ENCODE measurements at places on chromosomes 7 and 10.

- DNase-seq = no peak
Observed at GRCh38 chr7:80859272-80859970, 59.4 kb downstream of the SEMA3C start.

DNA sequence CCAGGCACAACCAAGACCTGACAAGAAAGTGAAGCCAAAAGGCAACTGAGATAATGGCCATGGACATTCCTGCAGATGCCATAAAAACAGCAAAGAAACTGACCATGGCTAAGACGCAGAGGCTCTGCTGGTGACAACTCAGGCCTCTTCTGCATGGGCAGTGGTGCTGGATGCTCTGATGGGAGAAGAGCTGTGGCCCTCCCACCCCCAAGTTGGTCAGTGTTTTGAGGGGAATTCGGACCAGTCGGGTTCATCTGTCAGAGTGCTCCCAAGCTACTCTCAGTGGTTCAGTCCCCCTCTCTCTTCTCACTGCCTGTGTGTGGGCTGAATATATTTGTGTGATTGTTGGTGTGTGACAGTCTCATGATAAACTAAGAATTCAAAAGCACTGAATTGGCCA, 79.0 kb upstream of the GPR26 start:
- no peak for DNase-seq

GRCh38 chr7:128084896-128085608, 53.8 kb upstream of the LRRC4 start:
- DNase-seq = peak; percentile 92

DNA sequence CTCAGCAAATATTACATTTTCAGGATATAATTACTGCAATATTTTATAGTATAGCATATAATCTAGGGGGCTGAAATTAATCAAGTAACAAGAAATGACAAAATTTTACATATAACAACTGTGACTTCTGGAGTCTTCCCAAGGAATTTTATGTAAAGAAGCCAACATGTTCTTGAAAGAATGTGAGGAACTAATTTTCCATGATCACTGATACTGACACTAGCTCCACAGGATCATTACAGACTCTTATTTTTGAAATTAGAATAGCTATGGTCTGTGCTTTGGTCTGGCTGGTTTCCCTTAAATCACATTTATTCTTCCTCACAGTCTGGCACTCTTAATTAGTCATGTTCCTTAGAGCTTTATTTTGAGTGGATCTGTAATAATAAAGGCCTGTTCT, 267.7 kb upstream of the SEMA3A start:
- DNase-seq = no peak

DNA sequence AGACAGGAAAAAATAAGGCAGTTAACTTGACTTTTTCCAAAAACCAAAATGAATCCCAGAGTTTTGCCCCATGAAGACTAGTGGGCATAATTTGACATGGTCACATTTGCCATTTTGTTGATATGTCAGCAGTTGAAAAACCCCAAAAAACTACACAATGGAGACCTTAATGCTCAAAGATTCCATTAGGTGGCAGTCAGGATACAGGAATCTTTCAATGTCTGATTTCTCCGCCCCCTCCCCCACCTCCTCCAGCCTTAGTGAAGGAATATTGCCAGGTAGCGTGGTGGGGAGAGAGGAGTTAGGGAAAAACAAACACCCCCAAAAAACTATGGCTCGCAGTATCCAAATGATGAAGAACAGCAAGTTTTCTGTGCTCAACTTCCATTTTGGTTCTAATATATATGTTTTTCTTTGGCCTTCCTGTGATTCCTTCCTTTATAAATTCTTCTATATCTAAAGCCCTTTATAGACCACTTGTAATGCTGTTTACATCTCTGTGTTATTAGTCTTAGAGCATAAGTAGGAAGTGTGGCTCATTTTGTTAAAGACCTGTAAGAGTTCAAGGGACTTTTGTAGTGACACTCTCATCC, 6.7 kb upstream of the SMNDC1 start:
- no peak for DNase-seq

- no peak for DNase-seq
Observed at GRCh38 chr10:89351412-89351779, 23.6 kb downstream of the IFIT3 start.

DNA sequence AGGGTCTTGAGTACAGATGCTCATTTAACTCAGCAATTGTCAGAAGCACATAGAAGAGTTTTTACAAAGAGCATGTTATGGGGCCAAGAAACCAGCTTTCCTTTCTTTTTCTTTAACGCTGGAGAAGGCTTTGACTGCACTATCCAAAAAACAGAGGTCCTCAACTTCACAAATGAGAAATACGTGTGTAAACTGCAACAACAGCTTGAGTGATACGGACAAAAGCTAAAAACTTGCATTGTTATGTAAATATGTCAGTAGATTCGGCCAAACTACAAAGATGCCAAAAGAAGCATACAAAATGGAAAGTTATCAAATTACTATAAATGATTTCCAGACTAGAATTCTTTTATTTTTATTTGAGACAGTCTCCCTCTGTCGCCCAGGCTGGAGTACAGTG, 62.4 kb upstream of the C10orf90 start:
- DNase-seq = no peak

DNA sequence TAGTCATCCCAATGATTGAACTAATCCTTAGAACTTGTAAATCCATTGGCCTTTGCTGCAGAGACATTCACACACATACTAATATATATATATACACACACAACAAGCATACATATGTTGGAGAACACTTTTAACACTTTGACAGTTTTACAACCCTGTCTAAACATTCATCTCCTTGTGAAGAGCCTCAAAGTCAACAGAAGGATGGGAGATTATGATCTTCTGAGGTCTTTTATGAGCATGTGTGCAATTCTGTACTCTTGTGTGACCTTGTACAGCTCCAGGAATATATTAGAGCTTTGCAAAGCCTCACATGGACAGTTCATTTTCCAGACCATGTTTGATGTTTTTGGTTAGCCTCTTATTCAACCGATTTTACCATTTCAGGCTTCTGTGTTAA, 589.0 kb downstream of the NXPH1 start:
- no peak for DNase-seq

DNA sequence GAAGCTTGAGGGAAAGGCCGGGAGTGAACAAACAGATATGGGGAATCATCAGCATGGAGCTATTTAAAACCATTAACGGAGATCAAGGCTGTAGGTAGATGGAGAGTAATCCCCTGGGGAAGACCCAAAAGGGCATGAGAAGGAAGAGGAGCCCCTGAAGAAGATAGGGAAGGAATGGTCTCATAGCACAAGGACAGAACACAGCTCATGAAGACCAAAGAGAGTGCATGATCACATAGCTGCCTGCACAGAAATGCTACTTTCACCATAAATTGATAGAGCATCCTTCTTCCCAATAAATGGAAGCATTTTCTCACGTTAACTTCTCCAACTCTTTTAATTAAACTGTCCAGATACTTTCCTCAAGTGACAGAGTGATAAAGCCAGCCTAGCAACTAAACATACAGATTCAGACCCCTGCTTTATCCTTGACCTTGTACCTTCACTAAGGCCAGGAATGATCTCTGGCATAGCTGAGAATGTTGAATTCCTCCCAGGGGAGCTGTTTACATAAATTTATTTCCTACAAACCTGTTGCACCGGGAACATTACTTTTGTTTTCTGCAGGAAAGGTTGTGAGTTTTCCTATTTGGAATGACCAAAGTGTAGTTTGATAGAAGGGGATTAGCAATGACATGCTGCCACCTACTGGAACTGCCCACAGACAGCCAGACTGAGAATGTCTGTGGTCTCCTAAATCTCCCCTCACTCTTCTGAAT, 110.8 kb upstream of the LRGUK start:
- DNase-seq = no peak

DNA sequence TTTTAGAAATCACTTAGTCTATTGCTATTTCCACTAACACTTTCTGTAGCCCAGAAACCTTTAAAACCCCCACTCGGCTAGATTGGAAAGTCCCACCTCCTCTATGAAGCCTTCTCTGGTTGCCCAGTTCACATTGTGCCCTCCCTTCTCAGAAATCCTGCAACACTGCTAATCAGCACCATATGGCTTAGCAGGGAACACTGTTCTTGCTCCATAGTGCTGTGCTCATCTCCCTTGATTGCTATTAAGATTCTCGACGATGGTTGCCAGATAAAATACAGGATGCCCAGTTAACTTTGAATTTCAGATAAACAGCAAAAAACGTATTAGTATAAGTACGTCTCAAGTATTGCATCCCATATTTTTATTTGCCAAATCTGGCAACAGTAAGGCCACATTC, 40.1 kb upstream of the XPNPEP1 start:
- no peak for DNase-seq

DNA sequence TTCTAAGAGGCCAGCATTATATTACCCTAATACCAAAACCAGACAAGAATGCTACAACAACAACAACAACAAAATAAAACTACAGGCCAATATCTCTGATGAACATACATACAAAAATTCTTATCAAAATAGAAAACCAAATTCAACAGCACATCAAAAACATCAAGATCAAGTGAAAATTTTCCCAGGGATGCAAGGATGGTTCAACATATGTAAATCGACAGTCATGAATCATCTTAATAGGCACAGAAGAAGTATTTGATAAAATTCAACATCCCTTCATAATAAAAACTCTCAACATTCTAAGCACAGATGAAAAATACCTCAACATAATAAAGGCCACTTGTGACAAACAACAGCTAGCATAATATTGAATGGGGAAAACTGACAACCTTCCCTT, 75.3 kb downstream of the JMJD1C start:
- DNase-seq = no peak

All from osteoblast (primary cell).